ENCODE measurements at places on chromosomes 6 and 20.

GRCh38 chr6:134911547-134911946 is 38.4 kb downstream of the ALDH8A1 start:
- peak; percentile 80 for DNase-seq

DNA sequence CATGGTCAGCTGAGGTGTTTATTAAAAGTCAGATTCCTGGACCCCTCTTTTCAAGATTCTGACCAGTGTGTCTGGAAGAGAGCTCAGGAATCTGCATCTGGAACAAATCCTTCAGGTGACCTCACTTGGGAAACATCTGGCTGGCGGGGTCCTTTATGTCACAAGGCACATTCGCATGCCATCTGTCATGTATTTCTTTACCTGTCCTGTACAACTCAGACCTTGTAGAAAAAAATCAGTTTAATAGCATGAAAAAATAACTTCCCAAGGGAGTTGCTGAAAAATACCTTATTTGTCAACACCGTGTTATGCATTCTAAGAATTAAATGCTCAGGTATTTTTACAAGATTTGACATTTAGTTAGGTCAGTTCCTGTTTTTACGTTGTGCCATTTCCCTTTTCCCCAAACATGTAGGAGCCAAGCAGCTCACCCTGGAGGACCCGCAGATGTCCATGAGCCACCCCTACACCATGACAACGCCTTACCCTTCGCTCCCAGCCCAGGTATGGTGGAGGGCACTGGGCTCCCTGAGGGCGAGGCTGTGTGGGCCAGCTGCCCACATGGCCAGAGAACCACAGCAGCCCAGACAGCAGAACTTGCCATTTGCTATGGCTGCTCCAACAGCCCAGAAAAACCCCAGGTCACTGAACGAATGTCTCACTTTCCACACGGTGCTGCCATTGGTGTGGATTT is 4.0 kb downstream of the IRF4 start:
- DNase-seq, result no peak

GRCh38 chr6:12339808-12340487 is 49.8 kb downstream of the EDN1 start:
- no peak for DNase-seq

- DNase-seq, result peak; percentile 58
These were observed 719 bp downstream of the HSP90AB1 start for GRCh38 chr6:44247338-44248302.

- no peak for DNase-seq
These were observed 112.2 kb upstream of the GRIK2 start for GRCh38 chr6:101281266-101281665.

GRCh38 chr6:20061952-20062351 is 150.3 kb downstream of the MBOAT1 start:
- no peak for DNase-seq

GRCh38 chr20:38165089-38165965 is at the start of gene TGM2:
Gene TGM2 (minus strand): TSS chr20:38165270. CDS start chr20:38165198, 72 bp downstream.
- DNase-seq, result peak; percentile 43

- DNase-seq, result peak; percentile 71
These were observed 838.4 kb downstream of the DHX35 start for GRCh38 chr20:39800548-39800947.

DNA sequence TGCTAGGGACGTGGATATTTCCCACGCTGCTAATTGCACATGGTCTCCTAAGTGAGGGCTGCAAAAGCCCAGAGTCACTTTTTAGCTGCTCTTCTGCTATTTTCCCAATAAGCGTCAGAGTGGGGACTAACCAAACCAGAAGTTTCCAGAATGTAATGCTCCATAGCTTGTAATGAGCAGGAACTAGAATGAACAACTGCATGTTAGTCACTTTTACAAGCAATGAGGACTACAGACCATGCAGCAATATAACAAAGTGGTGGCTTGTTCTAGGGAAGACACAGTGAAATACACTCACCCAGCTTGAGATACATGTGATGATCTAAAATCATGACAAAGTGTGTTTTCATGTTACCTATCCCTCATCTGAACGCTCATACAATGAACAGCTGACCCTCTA is 314.1 kb upstream of the SGK1 start:
- no peak for DNase-seq

- no peak for DNase-seq
These were observed 72.0 kb downstream of the CHMP4B start for GRCh38 chr20:33883164-33883563.

GRCh38 chr6:129748901-129749748 is 39.1 kb upstream of the ARHGAP18 start:
- peak; percentile 45 for DNase-seq

DNA sequence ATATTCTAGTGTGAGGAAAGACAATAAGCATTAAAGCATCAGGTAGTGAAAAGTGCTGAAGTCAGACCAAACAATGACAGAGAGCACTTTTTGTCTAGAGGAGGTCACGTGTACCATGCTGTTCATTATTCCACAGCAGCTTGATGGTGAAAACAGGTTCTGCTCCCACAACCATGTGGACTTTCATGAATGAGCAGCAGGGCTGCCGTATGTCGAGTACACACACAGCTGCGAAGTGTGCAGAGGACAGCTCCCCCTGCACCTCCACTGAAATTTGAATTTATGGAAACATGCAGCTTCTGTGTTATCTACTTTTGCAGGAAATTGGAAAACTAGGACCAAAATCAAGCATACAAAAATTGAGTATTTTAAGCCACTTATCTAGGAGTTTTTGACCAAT is 85.3 kb downstream of the MAP7 start:
- no peak for DNase-seq

DNA sequence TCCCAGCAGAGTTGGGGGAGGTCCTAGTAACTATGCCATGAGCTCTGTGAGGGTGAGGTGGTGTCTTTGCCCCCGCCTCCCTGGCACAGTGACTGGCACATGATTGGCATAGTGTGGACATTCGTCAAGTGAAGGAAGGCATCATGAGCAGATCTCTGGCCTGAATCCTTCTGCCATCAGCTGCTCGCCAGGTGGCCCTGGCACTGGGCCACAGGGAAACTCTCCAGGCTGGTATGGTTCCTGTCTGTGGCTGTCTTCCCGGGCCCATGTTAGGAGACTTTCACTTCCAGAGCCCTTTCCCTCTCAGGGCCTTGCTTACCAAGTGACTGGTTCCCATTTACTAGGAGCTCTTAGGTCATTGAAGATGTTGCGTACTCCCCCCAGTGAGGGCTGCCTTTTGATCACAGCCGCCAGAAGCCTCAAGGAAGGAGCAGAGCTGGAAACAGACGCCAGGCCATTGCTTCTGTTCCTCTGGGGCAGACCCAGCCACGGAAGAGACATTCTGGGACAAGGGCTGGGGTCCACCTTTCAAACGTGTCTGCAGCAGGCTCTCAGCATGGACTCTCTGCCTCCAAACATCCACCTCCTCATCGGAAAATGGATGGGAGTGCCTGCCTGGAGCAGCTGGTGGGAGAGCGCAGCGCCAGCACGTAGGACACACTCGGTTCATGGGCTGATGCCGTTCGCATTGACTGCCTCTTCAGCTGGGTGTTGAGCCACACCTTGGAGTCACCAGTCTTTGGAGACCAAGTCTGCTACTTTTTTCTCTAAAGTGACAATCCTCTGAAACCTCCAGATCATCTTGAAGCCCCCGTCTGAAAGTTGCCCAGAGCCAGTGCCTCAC is 67.2 kb downstream of the PTPN1 start:
- DNase-seq, result no peak

- DNase-seq, result no peak
These were observed 9.9 kb upstream of the NCR2 start for GRCh38 chr6:41325446-41326066.

DNA sequence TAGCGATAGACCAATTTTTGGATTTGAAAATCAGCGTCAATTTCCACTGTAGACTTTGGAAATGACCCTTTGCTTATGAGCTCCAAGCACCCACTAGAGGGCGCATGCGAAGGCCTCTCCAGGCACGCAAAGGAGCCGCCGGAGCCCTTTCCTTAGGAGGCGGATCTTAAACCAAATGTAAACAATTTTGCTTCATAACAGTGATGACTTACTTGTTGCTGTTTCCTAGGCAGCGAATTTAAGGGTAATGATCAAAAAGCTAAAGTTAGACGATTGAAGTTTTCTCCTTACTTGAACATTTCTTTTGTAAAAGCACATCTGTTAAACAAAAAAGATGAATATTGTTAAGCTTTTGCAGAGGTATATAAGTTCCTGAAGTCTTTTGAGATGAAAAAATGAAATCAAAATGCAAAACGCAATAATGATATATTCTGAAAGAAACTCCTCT is 29.2 kb upstream of the EXOC2 start:
- peak; percentile 76 for DNase-seq

DNA sequence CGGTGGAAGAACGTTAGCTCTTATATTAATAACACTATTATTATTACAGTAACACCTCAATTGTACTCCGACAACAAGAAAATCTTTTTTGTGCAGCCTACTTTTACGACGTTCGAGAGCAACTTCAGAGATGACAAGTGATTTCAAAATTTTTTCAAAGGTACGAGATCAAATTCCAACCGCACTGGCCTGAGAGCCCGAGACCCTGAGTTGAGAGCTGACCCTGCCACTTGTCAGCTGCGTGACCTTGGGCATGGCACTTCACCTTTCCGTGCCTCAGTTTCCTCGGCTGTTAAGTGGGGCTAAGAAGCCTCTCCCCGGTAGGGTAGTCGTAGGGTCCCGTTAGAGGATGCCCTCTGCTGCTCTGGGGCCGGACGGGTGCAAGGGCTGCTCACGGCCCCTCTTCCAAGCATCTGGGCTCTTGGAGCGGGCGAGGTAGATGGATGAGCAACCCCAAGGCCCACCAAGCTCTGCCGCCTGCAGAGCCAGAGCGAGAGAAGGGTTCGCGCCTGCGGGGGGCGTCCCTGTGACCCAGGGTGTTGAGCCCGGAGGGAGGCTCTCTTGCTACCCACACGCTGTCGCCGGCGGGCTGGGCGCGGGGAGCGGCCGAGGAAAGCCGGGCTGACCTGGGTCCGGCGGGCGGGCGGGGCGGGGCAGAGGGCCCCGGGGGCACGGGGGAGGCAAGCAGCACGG is 510 bp downstream of the NDRG3 start:
- no peak for DNase-seq

GRCh38 chr6:108622641-108623298 is 62.1 kb downstream of the FOXO3 start:
- DNase-seq, result peak; percentile 85

DNA sequence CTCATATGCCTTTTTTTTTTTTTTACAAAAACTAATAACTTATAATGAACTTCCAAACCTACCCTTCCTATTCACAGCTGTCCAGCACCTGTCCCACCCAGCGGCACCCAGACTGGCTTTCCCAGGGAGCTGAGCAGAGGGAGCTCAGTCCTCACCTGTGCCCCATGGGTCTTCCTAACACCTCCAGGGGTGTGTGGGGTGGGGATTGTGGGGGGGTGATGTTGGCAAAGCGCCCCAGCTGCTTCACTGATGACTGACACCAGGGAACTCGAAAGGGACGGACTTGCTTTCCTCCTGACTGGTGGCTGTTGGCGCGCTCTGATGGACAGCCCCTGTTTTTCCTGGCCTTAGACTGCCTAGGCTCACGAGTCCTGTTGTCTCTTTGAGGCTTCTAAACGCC is 14.2 kb upstream of the SYNJ2 start:
- no peak for DNase-seq

DNA sequence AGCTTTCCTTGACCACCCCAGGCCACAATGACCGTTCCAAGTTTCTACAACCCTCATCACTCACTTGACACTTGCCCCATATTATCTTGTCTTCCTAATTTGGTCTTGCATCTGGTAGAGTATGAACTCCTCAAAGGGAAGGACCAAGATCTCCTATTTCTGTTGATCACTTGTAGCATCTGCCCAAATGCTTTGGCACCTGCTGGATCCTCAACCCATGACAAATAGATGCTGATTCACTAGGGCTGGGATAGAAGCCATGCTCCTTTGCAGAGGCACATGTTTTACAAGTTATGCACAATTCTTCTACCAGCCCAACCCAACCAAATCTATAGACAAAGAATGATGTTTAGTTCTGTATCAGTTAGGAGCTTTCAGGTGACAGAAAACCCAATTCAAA is 110.7 kb downstream of the UNC5CL start:
- DNase-seq, result no peak

DNA sequence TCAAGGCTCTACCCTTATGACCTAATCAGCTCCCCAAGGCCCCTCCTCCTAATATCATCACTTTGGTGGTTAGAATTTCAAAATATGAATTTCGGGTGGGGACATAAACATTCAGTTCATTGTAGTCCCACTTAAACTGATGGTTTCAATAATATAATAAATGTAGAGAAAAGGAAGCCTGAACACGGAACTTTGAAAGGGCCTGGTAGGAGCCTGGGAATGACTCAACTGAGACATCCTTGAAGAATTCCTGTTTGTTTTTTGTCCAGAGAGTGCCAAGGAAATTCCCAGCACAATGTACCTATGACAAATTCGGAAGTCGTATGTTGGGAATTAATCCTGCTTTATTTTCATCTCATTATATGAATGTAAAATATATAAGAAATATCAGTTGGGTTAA is 457.9 kb downstream of the PLCB1 start:
- DNase-seq, result peak; percentile 47

- no peak for DNase-seq
These were observed 270.7 kb upstream of the TFAP2D start for GRCh38 chr6:50442531-50443040.

DNA sequence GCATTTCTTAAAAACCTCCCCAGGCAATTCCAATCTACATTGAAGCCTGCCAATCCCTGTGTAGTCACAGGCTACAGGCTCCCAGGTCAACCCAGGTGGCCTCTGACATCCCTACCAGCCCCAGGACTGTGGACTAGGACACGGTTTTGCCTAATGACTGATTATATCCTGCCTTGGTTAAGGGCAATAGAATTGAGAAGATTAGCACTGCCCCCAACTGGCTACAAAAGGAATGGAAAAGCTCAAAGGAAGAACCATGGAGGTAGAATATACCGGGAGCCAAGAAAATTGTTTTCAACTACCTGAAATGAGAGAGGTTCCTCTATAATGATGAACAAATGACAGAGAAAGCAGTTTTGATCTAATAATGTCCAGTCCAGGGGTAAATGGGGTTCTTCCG is 421.1 kb upstream of the AGPAT4 start:
- DNase-seq, result peak; percentile 53

- DNase-seq, result peak; percentile 47
These were observed 534 bp downstream of the ZNF76 start for GRCh38 chr6:35259948-35260590.

DNA sequence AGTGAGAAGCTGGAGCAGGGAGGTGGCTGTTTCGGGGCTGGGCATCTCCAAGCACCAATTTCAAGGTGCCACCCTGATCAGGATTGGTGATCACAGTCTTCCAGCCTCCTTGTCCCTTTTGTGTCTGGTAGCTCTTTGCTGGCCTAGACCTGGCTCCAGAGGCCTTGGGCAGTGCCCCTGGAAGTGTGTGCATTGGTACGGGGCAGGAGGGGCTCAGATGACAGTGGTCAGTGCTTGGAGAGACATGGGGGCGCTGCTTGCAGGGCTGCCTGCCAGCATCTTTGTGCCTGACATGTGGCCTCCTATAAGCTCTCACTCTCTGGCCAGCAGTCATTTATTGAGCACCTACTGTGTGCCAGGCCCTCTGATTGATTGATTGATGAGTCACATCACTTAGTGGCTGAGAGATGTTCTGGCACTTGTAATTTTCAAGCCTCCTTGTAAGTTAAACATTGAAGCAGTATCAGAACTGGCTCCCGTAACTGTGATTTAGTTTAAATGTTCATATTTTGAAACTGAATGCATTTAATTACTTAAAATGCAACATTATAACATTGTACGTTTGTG is 61.7 kb downstream of the BCAS4 start:
- DNase-seq, result no peak

All from fibroblast of skin of scalp (primary cell).